ENCODE measurements at places on chromosomes 4 and X.

- DNase-seq = no peak
Measured at GRCh38 chrX:104659005-104659744, 93.2 kb downstream of the IL1RAPL2 start.

GRCh38 chrX:129549124-129549523 lies 9.1 kb downstream of the OCRL start:
- no peak for DNase-seq

DNA sequence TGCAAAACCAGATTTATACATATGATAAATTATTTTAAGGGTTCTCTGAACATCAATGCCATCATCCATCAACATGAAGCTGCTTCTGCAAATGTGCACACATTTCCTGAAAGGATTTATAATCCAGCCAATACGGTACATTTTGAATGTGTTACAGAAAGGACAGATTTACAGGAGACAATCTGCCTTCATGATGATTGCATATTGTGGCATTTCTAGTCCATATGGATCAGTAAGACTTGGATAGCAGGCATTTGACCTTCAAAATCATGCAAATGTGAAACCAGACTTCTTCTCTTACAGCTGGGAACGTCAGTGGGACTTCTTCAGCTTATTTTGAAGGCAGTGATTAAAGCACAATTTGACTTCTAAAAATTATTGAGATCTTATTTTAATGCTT lies 217.3 kb upstream of the GK2 start:
- DNase-seq = no peak

DNA sequence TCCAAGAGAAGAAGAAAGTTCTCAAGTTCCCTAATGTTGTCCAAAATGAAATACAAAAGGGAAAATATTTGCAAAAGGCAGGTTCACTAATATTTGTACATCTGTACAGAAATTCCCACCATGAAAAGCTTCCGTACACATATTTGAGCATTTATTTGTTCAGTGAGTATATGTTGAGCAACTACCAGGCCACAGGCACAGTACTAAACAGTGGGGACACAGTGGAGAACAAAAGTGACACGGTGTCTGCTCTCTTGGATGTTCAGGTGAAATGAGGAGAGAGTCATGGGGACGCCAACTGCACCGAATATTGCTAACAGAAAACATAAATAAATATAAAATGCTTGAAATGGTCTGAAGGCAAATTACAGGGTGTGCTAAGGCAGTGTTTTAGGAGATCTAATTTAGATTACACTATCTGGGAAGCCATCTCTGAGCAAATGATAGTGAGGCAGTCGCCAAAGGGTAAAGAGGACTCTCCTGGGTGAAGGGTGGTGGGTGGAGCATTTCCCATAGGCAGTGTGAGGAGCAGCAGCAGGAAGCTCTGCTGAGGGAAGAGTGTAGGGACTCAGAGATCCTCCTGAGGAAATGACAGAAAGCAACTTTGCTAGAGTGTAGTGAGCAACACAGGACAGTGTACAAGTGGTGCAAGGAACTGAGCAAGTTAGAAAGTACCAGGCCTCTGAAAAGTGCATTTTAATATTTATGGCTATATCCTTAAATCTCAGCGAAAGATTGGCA lies 375.2 kb downstream of the GALNTL6 start:
- DNase-seq = no peak

DNA sequence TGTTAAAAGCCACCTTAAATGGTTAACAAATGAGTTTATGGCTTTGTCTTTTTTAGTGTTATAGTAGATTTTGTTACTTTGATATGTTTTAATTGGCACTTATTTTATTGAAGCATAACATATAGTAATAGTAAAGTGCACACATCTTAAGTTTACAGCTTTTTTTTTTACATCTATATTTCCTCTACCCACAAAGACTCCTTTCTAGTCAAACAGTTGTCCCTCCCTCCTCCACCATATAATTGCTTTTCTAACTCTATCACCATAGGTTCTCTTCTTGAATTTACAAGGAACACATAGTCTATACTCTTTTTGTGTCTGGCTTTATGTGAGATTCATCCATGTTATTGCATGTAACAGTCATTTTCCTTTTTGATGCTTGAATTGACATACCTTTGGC lies 71.5 kb downstream of the PDK3 start:
- no peak for DNase-seq

- no peak for DNase-seq
Measured at GRCh38 chr4:171390626-171391025, 422.6 kb upstream of the GALNTL6 start.

DNA sequence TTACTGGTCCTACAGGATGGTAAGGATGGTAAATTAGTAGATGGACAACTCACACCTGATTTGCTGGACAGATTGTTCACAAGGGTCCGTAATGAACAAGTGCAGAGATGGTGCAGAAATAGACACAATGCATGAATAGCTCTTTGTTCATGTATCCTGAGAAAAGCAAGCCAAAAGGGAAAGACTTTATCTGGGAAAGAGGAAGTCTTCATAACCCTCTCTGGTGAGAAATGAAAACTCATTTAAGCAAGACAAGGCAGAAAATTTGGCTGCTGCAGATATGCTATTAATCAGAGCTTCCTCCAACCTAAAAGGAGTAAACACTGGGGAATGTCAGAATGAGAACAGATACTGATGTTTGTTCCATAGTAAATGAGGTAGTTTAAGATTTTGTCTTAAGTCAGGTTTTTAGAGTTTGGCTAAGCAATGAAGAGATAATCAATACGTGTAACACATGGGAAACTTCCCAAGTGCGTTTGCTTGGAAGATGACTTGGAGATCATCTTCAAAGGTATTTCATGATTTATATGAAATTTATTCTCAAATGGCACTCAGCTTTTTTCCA lies 152.4 kb upstream of the BMPR1B start:
- no peak for DNase-seq

GRCh38 chr4:40747207-40747835 lies 2.4 kb upstream of the NSUN7 start:
- DNase-seq = no peak

DNA sequence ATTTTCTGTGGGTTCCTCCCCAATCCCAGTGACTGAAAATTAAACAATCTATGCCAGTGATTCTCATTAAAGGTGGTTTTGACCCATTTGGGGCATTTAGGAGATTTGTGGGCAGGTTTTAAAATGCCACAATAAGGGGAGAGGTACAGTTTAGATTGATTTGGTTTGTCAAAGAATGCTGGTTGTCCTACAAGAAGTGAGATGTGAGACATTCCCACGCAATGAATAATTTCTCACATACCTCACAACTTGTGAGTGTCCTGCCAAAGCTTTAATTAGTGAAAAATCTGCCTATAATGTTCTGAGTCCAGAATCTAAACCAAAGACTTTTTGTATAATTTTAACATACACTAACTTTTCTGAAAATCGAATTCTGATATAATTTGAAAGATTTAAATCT lies 199.4 kb downstream of the MAPK10 start:
- DNase-seq = no peak

DNA sequence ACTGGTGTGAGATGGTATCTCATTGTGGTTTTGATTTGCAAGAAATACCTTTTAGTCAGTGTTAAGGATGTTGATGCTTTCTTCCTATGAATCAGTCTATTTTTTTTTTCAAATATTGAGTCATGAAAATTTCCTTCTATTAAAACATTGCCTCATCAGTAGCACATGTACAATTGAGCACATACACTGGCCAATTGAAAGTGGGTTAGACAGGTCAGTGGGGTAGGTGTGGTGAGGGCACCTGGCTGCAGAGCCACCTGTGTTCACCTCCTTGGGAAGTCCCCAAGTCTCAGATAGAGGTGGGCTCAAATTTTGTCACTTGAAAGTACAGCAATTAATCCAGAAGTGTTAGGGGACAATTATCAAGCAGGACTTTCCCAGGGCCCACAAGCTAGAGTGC lies 243.7 kb downstream of the SPRY1 start:
- no peak for DNase-seq

DNA sequence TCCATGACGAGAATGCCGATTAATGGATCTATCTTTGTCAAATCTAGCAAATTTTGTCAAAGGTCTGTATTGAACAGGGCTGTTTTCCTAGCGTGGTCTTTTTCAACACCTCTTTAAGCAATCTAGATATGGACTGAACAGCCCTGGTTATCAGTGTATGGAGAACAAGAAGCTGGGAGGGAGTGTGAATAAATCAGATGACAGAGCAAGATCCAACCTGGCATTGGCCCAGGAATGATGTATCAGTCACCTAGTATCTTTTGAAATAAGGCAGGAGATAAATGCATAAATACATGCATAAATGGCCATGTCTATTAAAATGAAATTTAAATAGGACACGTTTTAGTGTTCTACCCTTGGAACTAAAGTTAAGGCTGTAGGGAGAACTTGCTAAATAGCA lies 15.7 kb upstream of the AP1S2 start:
- no peak for DNase-seq

DNA sequence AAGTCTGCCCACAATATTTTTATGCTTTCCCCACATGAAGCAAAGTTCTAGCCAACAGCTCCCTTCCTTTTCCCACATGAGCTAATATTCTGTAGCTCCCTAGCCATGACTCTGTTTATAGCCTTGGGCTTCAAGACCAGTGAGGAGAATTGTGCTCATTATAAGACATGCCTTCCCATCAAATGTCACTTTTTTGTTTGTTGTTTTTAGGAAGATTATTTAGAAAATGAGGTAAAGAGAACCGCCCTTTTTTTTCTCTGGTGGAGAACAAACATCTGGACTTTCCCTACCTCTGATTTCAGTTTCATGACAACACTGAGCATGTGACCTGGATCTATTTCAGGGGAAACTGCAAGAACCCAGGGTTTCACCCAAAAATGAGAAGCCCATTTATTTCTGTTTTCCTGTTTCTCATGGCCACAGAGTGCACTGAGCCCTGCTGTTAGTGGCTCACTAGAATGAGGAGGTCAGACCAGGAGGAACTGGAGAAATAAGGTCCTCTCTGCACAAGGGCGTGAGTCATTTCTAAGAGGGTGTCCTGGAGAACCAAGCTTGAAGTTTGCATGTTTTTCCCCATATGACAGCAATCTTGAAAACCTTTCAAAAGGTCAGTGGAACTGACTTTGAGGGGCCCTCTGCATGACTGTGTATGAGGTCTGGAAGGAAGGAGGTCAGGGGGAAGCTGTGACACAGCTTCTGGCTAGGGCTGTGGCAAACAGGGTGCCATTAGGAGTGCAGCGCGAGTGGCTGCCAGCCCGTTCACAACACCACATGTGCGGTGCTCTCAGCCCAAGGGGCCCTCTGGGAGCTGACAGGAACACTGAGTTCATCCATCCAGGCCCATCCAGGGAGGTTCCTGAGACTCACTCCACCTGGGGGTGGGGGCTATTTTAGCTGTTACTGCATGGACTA lies 55.2 kb downstream of the CHST7 start:
- DNase-seq = no peak

- no peak for DNase-seq
Measured at GRCh38 chr4:140098455-140099160, 55.4 kb downstream of the MAML3 start.

DNA sequence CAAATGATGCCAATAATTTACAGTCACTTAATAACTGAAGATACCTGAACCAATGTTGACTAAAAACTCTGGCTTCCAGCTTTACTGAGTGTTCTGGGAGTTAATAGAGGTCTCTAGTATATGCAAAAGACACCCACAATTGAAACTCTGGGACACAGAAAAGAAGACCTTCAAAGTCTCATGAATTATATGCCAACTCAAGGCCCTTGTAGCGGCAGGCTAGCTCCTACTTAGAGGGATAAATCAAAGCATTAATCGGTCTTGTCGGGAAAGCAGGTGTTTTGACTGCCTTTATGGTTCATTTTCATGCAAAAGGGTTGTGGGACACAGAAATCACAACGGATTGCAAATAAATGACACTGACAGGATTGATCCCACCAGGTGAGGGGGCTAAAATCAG lies 55.9 kb downstream of the PCDH18 start:
- no peak for DNase-seq

- DNase-seq = no peak
Measured at GRCh38 chrX:119880552-119881437, 9.2 kb downstream of the NDUFA1 start.

DNA sequence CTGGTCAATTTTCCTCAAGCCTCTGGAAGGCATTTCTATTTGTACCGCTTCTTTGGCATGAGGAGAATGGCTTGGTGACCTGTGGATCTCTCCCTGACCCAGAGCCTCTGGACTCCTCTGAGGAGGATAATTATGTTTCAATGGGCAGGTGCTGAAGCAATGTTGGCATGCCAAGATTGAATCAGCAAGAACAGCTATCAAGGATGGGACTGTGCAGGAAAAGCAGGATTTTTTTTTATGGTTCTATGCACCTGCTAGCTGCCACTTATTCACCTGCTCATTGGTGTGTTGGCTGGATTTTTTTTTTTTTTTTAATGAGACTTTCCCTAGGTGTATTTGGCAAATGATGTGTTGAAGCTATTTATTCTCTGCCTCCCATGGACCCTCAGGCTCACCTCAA lies 821.2 kb downstream of the RPA4 start:
- no peak for DNase-seq

DNA sequence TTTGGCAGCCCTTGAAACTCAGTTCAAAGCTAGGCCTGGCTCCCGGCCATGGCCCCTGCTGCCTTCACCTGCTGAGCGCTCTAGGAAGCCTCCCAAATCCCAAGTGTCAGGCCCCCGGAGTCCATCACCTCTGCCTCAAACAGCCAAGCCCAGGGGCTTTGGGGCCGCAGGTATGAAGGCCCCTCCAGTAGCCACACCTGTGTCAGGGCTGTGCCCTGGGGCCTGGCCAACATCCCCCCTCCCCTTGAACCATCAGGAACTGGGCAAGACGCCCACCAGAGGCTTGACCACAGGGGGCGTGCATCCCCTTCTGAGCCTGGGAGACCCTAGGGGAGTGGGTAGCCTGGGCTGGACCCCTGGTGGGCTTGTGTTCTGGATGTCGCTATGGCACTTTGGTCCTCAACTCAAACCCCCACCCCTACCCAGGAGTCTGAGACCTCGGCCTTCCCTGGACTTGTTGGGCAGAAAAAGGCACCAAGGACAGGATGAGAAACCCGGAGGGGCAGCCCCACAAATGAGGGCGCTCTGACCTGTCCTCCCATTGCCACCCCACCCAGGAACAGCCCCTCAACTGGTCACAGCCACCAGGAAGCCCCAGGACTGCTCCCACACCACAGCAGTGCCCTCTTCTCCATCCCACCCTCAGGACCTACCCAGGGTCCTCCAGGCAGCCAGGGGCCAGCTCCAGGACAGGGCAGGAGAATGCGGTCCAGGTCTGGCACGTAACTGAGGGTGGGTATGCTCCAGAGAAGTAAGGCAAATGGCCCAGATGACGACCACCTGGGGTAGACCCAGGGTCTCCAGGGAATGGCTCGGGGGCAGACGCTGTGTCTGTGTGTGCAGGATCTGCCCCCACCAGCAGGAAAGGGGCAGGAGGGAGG lies 4.2 kb upstream of the SLBP start:
- DNase-seq = no peak

DNA sequence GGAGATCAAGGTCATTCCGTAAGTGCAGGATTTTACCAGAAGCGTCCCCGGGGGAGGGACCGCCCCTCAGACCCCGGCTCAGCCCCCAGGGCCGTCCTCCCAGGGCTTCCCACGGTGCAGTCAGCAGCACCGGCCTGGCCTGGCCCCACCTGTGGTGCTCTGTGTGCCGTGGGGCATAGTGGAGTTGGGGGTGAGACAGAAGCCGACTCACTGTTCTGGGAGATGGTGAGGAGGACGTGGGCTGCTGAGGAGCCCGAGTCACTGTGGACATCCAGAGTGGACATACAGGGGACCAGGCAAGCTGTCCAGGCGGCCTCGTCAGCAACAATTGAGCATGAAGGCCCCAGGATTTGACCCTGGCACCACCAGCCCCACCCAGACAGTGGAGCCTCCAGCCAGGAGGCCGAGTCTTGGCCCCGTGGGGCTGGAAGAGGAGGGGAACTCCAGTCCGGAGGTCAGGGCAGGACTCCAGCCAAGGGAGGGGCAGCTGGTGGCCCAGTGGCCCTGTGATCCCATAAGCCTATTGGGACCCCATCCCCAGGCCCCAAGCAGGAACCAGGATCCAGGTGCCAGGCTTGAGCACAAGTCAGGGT lies 19.1 kb downstream of the ATP5ME start:
- no peak for DNase-seq

Data from posterior cingulate gyrus (tissue), 11 donors.